Activated T-cell treated with anti-CD3 and anti-CD28 coated beads, Interleukin-2, amount 50 U/mL, for 48 hours (primary cell): ENCODE measurements at places on chromosomes 7 and 10.

GRCh38 chr10:24457661-24458318 is 248.9 kb downstream of the KIAA1217 start:
- no peak for DNase-seq

- no peak for DNase-seq
These were observed 101.2 kb downstream of the BAMBI start for GRCh38 chr10:28778524-28778923.

GRCh38 chr10:129505500-129506075 is 38.5 kb downstream of the MGMT start:
- no peak for DNase-seq

- DNase-seq, result no peak
These were observed 675.5 kb downstream of the SUGCT start for GRCh38 chr7:40810274-40810673.

- DNase-seq, result no peak
These were observed 1.8 kb downstream of the KLLN start for GRCh38 chr10:87861566-87861952.

GRCh38 chr10:79940431-79940830 is 8.5 kb downstream of the SFTPD start:
- DNase-seq, result no peak

DNA sequence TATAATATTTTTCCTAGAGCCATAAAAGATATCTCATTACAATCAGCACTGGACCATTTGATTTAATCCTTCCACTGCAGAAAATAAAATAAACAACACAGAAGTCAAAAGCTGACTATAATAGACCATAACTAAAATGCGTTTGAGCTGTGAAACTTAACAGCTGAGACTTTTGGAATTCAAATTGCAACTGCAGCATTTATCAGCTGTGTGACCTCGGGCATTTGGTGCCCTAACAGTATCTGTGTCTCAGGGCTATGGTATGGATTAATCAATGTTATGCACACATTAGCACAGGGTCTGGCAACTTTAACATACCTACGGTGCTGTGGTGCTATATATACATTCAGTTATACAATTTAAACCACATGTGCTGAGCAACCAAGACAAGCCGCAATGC is 160.1 kb downstream of the COL28A1 start:
- DNase-seq, result no peak

DNA sequence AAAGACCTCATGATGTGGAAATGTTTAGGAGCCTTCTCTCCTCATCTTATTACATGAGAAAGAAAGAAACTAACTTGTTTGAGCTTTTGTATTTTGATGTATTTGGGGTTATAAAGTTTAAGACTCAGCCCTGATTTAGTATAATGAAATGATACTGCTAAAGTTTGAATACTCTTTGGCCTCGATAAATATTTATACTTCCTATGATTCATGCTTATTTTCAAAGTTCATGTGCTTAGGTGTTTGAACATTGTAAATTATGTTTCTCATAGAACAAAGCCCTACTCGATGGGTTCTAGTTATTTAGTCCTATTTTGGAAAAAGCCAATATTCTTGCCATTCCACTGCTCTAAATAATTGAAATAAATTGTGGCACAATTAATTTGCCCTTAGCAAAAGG is 303.2 kb downstream of the ZWINT start:
- no peak for DNase-seq

GRCh38 chr7:119943942-119944600 is 328.9 kb upstream of the KCND2 start:
- DNase-seq, result no peak

DNA sequence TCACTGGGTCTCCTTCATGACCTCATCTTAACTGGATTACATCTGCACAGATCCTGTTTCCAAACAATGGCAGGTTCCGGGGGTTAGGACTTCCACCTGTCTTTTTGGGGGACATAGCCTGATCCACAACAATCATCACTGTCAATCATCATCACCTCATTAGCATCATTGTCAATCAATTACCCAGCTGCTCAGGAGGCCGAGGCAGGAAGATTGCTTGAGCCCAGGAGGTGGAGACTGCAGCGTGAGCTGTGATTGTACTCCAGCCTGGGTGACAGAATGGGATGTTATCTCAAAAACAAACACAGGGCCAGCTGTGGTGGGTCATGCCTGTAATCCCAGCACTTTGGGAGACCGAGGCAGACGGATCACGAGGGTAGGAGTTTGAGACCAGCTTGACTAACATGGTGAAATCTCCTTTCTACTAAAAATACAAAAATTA is 18.7 kb downstream of the AMZ1 start:
- no peak for DNase-seq

DNA sequence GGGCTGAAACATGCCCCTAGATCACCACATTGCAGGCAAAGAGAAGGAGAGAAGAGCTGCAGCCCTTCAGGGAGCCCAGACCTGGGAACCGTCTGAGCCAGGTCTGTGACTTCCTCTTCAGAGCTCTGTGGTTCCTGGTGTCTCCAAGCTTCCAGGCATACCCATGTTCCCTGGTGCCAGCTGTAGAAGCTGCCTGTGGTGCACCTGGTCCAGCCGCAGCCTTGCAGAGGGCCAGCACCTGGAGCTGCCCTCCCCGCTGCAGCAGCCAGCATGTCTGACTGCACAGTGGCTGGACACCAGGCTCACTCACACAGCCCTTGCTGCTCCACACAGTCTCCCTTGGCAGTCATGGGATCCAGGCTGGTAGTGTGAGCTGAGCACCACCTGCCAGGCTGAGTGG is 33.6 kb downstream of the C7orf25 start:
- DNase-seq, result no peak

DNA sequence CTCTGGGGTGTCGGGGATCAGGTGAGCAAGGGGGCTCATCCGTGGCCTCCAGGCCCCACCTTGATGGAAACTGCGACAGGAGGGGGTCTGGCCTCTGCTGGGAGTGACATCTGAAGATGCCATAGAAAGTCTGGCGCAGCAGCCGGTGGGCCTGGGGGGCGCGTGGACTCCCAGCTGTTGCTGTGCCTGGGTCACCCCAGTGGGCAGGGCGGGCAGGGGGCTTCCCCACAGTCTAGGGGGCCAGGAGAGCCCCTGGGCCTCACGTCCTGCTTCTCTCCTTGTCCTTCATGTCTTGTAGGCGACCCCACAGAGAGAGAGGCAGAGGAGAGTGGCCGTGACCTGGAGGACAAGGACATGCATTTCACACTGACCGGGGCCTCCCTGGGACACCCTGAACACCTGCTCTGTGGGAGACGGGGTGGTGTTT is 450.5 kb downstream of the DNAJB6 start:
- DNase-seq, result no peak

DNA sequence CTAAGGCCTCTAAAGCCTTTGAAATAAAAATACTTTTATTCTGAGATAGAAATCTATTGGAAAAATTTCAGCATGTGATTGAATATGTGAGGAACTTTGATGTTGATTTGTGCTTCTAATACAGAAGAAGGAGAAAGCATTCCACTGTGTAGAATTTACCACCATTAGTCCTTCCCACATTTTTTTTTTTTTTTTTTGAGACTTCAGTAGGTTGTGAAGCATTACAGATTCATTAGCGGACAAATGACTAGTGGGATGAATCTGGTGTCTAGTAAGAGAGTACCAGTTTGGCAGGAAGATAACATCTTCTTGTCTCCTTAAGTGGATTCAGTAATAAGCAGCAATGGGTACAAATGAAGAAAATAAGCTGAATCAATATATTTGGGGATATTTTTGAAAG is 95.5 kb downstream of the ANKRD30A start:
- DNase-seq, result no peak

GRCh38 chr10:8325024-8325980 is 270.8 kb downstream of the GATA3 start:
- DNase-seq, result no peak

- DNase-seq, result peak; percentile 11
These were observed 60.9 kb downstream of the CSGALNACT2 start for GRCh38 chr10:43199088-43199683.

- no peak for DNase-seq
These were observed 283.1 kb upstream of the KAT6B start for GRCh38 chr10:74543276-74543675.

- DNase-seq, result no peak
These were observed 9.1 kb downstream of the ADCY1 start for GRCh38 chr7:45583296-45583695.

- no peak for DNase-seq
These were observed 130.9 kb downstream of the CACNA2D1 start for GRCh38 chr7:82312646-82313045.

- no peak for DNase-seq
These were observed 31.0 kb upstream of the PFKP start for GRCh38 chr10:3036155-3037021.

- no peak for DNase-seq
These were observed 25.0 kb downstream of the ZNF365 start for GRCh38 chr10:62399211-62399610.

GRCh38 chr10:6840766-6841165 is 260.7 kb upstream of the PRKCQ start:
- DNase-seq, result no peak

- peak; percentile 76 for DNase-seq
These were observed 2.3 kb upstream of the DRGX start for GRCh38 chr10:49398000-49398861.

DNA sequence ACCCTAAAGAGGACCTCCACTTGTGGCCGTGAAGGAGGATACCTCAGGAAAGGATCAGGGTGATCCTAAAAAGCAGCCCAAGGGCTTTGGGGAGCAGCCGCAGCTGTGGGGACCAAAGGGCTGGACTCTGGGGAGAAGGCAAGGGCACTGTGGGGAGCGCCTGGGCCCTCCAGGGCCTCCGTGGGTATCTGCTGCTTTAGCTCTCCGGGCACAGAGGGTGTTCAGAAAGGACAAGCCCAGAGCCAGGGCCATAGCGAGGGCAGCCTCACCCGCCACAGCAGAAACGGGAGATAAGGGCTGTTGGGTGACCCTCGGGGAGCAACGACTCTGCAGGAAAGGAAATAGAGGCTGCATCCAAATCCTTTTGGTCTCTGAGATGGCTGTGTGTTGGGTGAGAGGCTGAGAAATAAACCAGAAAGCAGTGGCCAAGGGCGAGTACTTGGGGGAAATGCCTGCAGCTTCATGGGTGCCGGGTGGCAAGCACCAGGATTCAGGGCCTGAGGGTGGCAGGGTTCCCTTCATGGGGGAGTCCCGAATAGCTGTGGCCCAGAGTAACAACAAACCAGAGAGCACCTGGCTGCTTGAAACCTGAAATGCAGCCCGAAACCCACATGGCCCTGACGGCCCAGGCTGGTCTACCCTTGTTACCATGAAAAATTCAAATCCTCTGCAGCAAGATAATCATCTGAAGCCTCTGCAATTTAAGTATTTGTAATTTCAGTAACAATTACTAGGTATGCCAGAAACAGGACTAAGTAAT is 95.2 kb downstream of the VIPR2 start:
- peak; percentile 6 for DNase-seq

- DNase-seq, result no peak
These were observed 8.4 kb downstream of the MLXIPL start for GRCh38 chr7:73615886-73616285.

DNA sequence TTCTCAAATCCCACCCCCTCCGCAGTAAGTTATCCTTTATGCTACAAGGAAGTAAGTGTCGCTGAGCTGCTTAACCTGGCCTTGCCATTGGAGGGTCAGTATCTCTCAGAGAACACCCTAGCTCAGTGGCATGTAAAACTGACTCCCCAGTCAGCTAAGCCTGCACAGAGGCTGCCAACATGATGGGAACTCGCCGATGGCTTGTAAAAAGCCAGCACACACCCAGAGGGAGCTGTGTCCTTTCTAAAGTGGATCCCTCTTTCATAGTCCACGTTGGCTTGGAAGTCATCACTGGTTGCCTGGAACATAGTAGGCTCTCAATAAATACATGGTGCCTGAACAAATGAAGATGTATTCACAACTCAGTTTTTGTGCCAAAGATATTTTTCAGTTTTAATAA is 249.1 kb upstream of the YAE1 start:
- DNase-seq, result no peak

DNA sequence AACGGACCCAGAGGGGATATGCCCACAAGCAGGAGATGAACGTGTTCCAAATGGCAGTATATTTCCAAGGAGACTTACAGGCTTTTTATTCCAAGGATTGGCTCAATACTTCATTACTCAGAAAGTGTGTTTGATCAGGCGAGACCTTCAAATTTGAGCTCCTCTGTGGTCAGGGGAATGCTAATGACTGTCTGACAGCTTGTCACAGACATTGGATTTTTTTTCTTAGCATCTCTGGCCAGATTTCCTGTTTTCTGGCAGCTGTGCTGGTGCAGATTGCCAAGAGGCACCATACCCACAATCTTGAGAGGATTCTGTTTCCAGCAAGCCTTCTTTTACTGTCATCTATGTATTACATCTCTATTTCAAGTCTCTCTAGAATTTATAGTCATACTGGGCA is 93.8 kb downstream of the C1GALT1 start:
- DNase-seq, result no peak

DNA sequence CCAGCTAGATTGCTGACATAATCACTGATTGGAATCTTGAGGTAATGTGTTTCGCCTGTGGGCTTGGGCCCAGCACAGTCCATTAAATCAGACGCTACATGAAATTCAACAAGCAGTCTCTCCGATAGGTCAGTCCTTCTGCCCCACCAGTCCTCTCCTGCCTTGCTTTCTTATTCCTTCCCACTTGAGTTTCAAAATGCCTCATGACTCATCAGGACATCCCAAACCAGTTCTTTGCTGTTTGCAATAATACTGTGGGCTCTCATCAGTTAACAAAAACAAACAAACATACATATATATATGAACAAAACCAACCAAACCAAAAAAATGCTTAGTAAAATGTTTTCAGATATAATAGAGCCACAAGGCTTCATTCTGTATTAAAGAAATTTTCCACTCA is 599.0 kb downstream of the SORCS1 start:
- DNase-seq, result no peak

DNA sequence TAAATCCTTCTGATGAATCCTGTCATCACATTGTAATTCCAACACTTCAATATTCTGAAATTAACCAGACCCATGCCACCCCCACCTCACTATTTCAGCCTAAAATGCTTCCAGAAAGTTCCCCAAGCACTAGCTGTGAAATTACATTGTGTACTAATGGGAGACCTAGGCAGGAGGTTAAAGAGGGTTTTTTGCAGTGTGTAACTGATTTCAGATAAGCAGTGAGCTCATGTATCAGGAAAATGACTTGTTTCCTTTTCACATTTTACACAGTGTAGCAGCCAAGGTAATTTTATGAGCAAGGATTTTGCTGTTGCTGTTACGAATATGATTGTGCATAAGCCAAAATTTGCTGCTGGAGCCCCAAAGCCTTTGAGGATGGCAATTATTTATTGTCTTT is 129.0 kb downstream of the INHBA start:
- no peak for DNase-seq

DNA sequence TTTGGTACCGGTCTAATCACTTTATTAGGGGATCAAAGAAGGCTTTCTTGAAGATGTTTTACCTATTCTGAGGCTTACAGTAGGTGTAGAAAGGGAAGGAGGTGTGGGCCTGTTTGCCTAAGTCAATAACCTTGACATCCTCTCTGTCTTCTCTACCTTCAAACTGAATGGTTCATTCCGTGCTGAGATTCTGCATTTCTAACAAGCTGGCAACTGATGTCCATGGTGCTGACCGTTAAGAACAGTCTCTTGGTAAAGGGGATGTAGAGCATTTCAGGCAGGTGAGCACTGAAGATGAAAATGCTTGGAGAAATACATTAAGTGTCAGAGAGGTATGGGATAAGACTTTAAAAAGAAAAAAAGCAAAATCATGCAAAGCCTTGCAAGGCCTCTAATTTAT is 51.5 kb upstream of the DGKB start:
- no peak for DNase-seq

- DNase-seq, result no peak
These were observed 370.6 kb downstream of the CCSER2 start for GRCh38 chr10:84698989-84699388.

GRCh38 chr7:28903730-28904577 is 54.2 kb downstream of the TRIL start:
- DNase-seq, result no peak

- DNase-seq, result no peak
These were observed 124.2 kb downstream of the RGS10 start for GRCh38 chr10:119418362-119418761.
